CD4-positive, alpha-beta T cell treated with Interleukin-2 at 100 ng/mL for 4 hours (primary cell): ENCODE measurements at places on chromosomes 6 and 20.

DNA sequence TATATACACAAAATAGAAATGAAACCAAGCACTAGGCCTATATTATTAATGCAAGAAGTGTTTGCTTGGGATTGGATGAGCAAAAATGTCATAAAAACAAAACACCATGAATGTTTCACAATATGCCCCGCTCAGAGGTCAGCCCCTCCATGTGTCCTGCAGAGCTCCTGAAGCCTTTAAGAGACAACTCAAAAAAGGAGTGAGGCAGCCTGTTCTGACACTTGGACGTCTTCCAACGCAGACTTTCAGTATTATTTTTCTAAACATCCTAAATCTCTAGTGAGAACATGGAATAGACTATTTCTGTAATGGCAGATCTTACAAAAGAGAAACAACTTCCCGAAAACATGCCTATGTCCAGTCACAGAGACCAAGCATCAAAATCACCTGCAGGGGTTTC, 322.6 kb downstream of the PRKN start:
- DNase-seq: no peak

DNA sequence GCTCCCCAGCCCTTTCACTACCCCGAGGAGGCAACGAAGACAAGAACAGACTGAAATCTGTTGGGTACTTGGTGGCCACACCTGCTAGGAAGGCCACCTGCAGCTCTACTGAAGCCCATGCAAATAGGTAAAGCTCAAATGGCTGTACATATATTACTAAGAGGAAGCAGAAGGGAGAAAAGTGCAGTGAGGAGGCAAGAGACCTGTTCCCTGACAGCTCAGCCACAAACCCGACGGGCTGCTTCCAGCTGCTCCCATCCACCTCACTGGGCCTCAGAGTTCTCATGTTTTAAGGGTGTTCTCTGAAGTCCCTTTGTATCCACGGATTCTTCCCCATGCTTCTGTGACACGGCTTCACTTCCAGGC, 24.6 kb downstream of the TRAM2 start:
- no peak for DNase-seq

- peak; percentile 3 for DNase-seq
Measured at GRCh38 chr6:157385482-157385881, 4.5 kb downstream of the ZDHHC14 start.

DNA sequence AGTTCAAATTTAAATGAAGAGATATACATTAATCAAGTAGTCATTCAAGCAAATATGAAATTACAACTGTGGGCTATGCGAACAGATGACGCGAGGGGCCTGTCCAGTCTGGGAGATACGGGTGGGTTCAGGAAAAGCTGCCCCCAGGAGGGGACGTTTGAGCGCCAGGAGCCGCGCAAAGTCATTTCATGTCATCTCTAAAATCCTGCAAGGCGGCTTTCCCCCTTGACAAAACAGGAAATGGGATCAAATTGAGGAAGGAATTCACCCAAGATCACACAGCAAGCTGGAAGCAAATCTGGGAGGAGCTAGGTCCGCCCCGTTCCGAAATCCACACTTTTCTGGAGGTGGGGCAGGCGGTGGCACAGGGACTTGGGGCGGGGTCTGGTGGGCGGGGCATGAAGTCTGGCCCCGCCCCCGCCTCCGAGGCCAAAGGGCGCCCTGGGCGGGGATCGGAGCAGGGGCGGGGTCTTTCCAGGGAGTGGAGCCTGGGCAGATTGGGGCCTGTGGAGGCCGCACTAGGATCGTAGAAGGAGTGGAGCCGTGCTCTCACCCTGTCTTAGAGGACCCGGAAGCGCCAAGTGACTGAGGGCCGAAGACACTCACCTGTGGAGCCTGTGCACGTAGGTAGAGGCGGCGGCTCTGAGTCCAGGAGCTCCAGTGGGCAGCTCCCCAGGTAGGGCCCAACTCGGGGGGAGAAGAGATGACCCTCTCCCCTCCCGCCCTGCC, at the start of gene LPIN3:
TSS of gene LPIN3 (plus strand) at position 495 of the 729 bp plus-strand sequence. CDS start 4,983 bp downstream, outside the sequence.
- peak; percentile 35 for DNase-seq

DNA sequence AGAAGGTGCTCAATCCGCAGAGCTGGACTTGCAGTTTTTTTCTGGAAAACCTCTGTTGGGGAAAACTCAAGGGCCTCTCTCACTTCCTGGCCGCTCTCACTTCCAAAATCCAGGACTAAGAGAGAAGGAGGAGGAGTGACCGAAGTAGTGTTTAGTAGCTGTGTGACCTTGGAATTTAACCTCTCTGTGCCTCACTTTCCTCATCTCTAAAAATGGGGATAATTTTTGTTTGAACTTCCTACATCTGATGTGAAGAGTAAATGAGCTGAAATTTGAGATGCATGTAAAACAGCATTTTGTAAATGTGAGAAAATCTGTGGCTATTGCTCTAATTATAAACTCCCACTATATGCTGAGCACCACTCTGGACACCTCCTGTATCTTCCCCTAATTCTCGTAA, 5.1 kb downstream of the SLC13A3 start:
- no peak for DNase-seq

DNA sequence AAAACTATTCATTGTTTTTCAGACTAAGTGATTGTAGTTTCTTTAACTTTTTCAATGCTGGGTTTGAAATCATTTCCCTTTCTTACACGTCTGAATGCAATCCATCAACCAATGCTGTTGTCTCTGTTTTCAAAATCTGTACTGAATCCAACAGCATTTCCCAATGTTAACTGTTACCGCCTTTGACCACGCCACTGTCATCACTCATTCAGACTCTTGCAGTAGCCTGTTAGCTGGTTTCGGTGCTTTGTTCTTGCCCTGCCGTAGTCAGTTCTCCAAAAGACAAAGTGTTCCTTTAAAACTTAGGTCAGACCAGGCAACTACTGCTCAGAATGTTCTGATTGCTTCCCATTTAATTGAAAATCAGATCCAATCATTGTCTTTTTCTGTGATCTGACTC, 131.3 kb downstream of the PLCB4 start:
- no peak for DNase-seq
